ENCODE measurements at places on chromosomes 6 and 20. TPM values are rescaled to one million over a fixed set of nuclear protein-coding genes. Genes with fewer than 3 reads are reported as not detected.
A peak's percentile ranks its signal among the peaks of the same experiment; 100 is the strongest.

Gene TP53INP2
- total RNA-seq = 4.6 TPM

Gene FOXQ1
- total RNA-seq = not detected

Gene REV3L
- 38.6 TPM for total RNA-seq

Gene LCA5
- total RNA-seq = not detected

Gene GCNT2
- total RNA-seq = 15.1 TPM

Gene LZTS3
- 3.1 TPM for total RNA-seq

Gene SIRPD
- total RNA-seq = not detected

Gene HLA-DRA
- total RNA-seq = 1,241 TPM

DNA sequence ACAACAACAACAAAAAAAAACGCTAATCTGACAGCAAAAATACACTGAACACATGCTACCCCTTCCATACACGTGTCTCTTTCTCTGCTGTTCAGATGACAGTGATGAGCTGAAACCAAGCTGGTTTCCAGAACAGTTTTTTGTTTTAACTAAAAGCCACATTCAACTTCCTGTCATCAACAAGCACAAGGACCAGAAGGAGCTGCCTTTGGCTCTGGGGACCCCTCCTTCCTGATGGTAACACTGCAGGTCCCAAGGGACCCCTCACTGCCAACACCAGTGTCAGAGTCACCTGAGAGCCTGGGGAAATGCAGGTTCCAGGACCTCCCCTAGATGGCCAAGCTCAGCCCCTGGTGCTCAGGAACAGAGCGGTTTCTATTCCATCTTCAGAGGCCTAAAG is 6.0 kb downstream of the CST7 start:
- no peaks in the 10 kb centered on the region for H3K27me3 ChIP-seq
- H3K4me3 ChIP-seq = no peak overlapping the region
- DNase-seq = peak; percentile 46
- H3K27ac ChIP-seq = no peak overlapping the region
- H3K36me3 ChIP-seq = no peaks in the 10 kb centered on the region
- no peaks in the 10 kb centered on the region for H3K4me1 ChIP-seq

DNA sequence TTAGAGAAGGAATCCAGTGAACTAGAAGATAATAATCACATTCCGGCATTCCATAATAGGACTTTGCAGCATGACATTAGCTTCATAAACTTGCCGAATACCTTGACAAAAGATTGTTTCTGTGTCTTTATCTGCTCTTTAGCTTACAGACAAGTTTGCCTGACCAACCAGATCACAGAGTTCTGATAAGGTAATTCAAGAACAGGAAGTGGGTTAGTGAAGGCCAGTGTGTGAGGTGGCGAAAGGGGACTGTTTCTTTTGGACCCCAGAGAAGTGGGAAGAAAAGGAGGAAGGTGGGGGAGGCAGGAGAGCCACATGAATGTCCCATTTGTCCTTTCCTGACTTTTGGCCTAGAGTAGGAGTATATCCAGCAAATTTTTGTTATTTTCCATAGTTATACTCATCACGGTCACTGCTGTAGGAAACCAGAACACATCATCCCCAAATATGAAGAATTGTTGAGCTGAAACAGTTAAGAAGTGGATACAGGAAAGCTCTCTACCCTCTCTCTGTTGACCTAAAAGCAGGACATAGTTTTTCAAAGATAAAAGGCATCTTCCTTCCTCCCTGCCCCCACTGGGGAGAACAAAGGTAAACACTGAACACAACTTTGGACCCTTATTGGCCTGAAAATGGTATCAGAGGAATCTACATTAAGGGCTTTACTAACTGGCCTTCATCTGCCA is 72.4 kb upstream of the TNFAIP3 start:
- DNase-seq = peak; percentile 39
- no peak overlapping the region for H3K27ac ChIP-seq
- H3K27me3 ChIP-seq = no peaks in the 10 kb centered on the region
- H3K4me3 ChIP-seq = no peak overlapping the region
- no peaks in the 10 kb centered on the region for H3K36me3 ChIP-seq
- H3K4me1 ChIP-seq = peaks cover 11% of the 10 kb centered on the region

DNA sequence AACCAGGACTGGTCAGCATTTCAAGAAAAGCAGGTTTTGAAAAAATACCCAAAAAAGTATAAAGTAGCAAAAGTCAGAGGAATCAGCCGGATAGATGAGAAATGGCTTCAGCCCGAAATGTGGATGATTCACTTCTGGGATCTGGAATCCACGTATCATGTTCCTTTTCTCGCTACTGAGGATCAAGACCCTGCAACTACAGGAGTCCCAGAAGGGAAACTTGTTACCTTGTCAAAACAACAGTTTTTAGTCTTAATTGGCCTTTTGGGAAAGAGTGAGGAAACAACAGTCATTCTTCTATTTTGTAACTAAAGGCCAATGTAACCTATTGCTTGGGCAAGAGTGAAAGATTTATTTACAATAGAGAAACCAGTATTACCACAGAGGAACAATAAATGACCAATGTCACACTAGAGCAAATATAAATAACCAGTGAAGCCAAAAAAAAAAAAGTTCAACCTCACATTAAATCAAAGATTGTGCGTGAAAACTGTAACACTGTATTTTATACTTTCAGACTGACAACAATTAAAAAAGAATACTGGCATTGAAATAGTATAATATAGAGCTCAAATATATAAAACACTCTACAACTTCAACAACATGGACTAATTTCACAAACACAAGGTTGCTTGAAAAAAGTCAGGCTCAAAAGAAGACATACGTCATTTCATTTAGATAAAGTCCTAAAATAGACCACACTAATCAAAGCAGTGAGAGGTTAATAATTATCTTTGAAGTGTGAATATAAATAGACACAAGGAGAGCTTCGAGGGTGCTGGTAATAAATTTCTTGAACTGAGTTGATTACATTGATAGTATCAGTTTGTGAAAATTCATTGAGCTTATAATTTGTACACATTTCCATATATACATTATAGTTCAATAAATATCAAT is 116.2 kb downstream of the GFRAL start:
- no peaks in the 10 kb centered on the region for H3K27me3 ChIP-seq
- H3K36me3 ChIP-seq = no peaks in the 10 kb centered on the region
- no peak overlapping the region for H3K4me3 ChIP-seq

DNA sequence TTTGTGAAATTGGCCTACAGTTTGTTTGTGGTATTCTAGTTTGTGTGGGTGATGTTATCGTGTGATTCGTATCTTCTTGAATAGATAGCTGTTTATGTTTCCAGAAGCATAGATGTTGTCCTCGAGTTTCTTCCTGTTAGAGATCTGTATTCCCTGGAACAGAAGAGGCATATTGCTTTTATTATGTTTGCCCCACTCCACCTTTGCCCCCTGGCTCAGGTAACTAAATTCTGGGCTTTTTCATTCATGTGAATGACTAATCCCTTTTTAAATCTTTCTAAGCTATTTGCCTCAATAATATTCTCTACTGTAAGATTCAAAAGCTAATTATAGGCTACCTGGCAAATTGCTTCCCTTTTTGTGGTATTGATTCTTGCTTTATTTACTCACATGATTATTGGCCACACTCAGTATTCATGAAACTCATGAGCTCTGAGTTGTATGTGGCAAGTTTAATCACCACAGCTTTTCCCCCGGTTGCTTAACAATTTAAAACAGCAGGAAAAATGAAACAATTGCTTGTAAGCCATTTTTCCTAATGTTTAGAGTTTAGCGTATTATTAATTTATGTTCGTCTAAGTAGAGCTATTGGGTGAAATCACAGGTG is 12.6 kb downstream of the RNF217 start:
- no peak overlapping the region for H3K4me3 ChIP-seq
- DNase-seq = no peak
- no peaks in the 10 kb centered on the region for H3K4me1 ChIP-seq
- H3K27me3 ChIP-seq = no peaks in the 10 kb centered on the region
- no peaks in the 10 kb centered on the region for H3K36me3 ChIP-seq
- no peak overlapping the region for H3K27ac ChIP-seq

- H3K4me3 ChIP-seq = no peak overlapping the region
- H3K36me3 ChIP-seq = no peaks in the 10 kb centered on the region
- no peaks in the 10 kb centered on the region for H3K4me1 ChIP-seq
- DNase-seq = peak; percentile 20
- H3K27me3 ChIP-seq = no peaks in the 10 kb centered on the region
These were observed 13.3 kb upstream of the PRIM2 start for GRCh38 chr6:57303931-57304681.

- no peak overlapping the region for H3K4me3 ChIP-seq
- no peak overlapping the region for H3K27ac ChIP-seq
- H3K4me1 ChIP-seq = no peaks in the 10 kb centered on the region
- no peaks in the 10 kb centered on the region for H3K36me3 ChIP-seq
- no peaks in the 10 kb centered on the region for H3K27me3 ChIP-seq
These were observed 116.7 kb upstream of the MAN1A1 start for GRCh38 chr6:119466226-119466625.

DNA sequence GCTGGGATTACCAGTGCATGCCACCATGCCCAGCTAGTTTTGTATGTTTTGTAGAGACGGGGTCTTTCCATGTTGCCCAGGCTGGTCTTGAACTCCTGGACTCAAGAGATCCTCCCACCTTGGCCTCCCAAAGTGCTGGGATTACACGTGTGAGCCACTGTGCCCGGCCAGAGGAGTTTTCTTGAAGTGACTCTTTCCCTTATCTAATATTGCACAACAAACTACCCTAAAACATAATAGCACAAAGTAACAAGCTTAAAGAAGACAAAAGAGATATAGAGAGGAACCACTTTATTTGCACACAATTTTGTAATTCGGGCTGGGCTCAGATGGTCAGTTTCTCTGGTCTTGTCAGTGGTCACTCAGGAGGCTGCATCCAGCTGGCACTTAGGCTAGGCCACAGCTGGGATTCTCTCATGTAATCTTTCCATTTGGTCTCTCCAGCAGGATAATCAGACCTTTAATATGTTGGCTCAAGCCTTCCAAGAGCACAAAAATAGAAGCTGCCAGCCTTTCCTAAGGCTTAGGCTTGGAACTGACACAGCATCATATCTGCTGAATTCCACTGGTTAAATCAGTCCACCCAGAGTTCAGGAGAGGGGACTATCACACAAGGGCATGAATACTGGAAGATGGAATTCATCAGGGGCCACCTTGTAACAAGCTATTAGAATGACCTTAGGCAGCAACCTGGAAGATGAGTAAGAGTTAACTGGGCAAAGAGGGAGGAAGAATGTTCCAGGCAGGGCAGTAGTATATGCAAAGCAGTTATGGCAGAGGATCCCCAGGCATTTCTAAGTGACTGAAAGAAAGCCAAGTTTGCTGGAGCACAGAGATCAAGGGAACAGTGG is 56.7 kb upstream of the PNRC1 start:
- H3K4me3 ChIP-seq = no peak overlapping the region
- DNase-seq = no peak
- H3K27ac ChIP-seq = no peak overlapping the region

GRCh38 chr20:60837173-60837770 is 414.8 kb upstream of the CDH4 start:
- H3K36me3 ChIP-seq = no peaks in the 10 kb centered on the region
- H3K27ac ChIP-seq = no peak overlapping the region
- H3K27me3 ChIP-seq = no peaks in the 10 kb centered on the region
- H3K4me1 ChIP-seq = no peaks in the 10 kb centered on the region
- H3K4me3 ChIP-seq = no peak overlapping the region
- no peak for DNase-seq

GRCh38 chr6:138507977-138508675 is 8.8 kb upstream of the NHSL1 start:
- H3K36me3 ChIP-seq = no peaks in the 10 kb centered on the region
- no peak for DNase-seq
- no peaks in the 10 kb centered on the region for H3K4me1 ChIP-seq
- H3K27me3 ChIP-seq = no peaks in the 10 kb centered on the region
- H3K27ac ChIP-seq = no peak overlapping the region

DNA sequence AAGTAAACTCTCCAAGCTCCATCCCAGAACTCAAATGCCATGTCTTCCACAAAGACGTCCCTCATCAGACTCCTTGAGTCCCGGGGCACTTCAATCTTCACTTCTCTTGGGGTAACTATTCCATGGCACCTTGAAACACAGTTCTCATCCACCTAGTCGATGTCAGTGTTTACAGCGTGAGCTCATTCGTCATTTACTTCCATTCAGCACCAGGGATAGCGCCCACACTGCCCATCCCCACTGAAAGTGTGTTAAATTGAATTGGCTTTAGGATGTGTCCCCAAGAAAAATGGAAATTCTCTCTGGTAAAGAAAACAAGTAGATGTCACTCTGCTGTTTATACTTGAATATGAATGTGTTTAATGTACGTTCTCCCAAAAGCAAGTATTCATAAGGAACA is 31.3 kb downstream of the KCNK15 start:
- no peak overlapping the region for H3K27ac ChIP-seq
- H3K4me1 ChIP-seq = no peaks in the 10 kb centered on the region
- peak; percentile 50 for DNase-seq
- H3K36me3 ChIP-seq = no peaks in the 10 kb centered on the region
- no peak overlapping the region for H3K4me3 ChIP-seq

- no peaks in the 10 kb centered on the region for H3K36me3 ChIP-seq
- no peak for DNase-seq
- H3K4me1 ChIP-seq = no peaks in the 10 kb centered on the region
- H3K27me3 ChIP-seq = no peaks in the 10 kb centered on the region
These were observed 11.0 kb downstream of the ATP9A start for GRCh38 chr20:51757226-51757625.

- no peak overlapping the region for H3K4me3 ChIP-seq
- no peak overlapping the region for H3K27ac ChIP-seq
- H3K4me1 ChIP-seq = no peaks in the 10 kb centered on the region
These were observed 16.2 kb downstream of the FOXC1 start for GRCh38 chr6:1625794-1626435.

- no peaks in the 10 kb centered on the region for H3K4me1 ChIP-seq
- H3K4me3 ChIP-seq = no peak overlapping the region
- DNase-seq = no peak
- no peaks in the 10 kb centered on the region for H3K27me3 ChIP-seq
- no peaks in the 10 kb centered on the region for H3K36me3 ChIP-seq
- H3K27ac ChIP-seq = no peak overlapping the region
These were observed 57.2 kb downstream of the LYRM4 start for GRCh38 chr6:5203546-5203945.

- H3K27ac ChIP-seq = no peak overlapping the region
- no peak overlapping the region for H3K4me3 ChIP-seq
- no peaks in the 10 kb centered on the region for H3K36me3 ChIP-seq
- no peaks in the 10 kb centered on the region for H3K27me3 ChIP-seq
- H3K4me1 ChIP-seq = no peaks in the 10 kb centered on the region
These were observed 19.2 kb downstream of the HMGN3 start for GRCh38 chr6:79215213-79215824.

DNA sequence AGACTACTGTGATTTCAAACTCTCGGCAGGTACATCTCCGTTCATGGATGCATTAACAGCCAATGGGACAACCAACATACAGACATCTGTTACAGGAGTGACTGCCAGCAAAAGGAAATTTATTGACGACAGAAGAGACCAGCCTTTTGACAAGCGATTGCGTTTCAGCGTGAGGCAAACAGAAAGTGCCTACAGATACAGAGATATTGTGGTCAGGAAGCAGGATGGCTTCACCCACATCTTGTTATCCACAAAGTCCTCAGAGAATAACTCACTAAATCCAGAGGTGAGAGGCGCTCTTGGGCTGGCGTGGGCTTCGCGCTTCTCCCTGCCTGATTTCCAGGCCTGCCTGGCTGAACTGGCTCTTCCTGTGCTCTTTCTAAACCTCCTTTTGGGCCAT is 68.4 kb downstream of the RPP40 start:
- no peak for DNase-seq
- no peaks in the 10 kb centered on the region for H3K27me3 ChIP-seq
- H3K4me3 ChIP-seq = no peak overlapping the region
- no peak overlapping the region for H3K27ac ChIP-seq
- H3K4me1 ChIP-seq = no peaks in the 10 kb centered on the region
- H3K36me3 ChIP-seq = no peaks in the 10 kb centered on the region

Measured in Karpas-422 (cell line).